Stimulated activated CD4-positive, alpha-beta T cell treated with anti-CD3 and anti-CD28 coated beads, Interleukin-2, amount 100 ng/mL, for 4 hours (primary cell): ENCODE measurements at places on chromosomes 6 and 20.

DNA sequence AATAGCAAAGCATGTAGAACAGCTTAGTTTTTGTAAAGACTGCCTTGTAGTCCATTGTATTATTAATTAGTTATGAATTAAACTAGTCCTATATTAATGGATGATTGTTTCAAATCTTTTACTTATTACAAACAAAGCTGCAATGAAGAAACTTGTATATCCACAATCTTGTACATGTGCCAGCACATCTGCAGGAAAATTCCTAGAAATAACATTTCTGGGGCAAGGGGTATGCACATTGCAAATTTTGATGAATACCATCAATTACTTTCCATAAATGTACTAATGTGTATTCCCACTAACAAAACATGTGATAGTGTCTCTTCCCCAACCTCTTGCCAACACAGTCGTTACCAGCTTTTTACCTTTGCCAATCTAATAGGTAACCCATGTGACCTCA, 73.6 kb upstream of the AKAP12 start:
- no peak for DNase-seq

- no peak for DNase-seq
Observed at GRCh38 chr6:165487950-165488349, 175.1 kb downstream of the PDE10A start.

- DNase-seq, result no peak
Observed at GRCh38 chr6:21831521-21832291, 238.2 kb downstream of the SOX4 start.

DNA sequence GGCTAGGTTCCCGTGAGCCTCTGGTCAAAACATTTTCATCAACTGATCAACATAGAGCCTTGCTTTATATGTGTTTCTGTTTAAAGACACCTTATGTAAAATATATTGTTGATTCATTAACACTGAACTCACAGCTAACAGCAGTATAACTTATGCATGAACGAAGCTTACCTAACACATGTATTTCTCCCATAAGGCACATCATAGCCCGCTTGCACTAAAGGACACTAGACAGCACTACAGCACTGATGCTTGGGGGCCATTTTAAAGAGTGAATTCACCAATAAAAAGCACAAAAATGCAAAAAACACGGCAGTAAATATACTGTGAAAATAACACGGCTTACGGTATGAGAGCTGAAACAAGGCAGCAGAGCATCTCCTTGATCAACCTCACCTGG, 4.0 kb downstream of the FLOT1 start:
- no peak for DNase-seq

- DNase-seq, result no peak
Observed at GRCh38 chr6:24069526-24069925, 56.5 kb upstream of the NRSN1 start.

DNA sequence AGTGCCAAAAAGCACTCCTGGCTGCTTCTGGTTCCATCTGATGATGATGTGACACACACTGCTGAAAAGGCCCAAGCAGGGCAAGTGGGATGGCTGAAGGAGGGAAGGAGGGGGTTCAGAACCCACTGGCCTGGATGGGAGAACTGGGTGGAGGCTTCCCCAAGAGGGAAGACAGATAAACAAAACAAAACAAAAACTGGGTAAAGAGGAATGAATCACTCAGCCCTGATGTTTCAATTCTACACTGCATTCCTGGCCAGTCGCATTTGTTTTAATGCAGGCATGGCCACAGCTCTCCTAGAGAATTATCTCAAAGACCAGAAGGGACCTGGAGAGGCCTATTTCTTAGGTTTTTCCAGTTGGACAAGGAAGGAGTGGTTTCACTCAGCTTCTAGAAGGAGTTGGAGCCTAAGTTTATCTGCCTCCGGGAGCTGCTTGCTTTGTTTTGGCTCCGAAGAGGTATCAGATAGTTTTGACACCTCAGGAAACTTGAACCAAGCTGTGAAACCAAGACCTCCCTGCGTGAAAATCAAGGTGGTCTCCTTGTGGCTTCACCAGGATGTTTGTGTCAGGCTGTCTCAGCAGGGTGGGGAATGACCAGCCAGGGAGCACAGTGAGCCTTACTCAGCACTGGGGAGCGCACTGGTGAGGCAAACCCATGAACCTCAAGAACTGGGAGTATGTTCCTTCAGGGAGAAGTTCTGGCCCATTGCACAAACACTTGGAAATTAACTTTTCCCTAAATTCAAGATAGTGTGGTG, 16.1 kb downstream of the TTPAL start:
- no peak for DNase-seq

GRCh38 chr20:49284818-49285217, 7.0 kb upstream of the ZNFX1 start:
- no peak for DNase-seq

- DNase-seq, result peak; percentile 37
Observed at GRCh38 chr20:58481481-58482021, 33.6 kb downstream of the APCDD1L start.

DNA sequence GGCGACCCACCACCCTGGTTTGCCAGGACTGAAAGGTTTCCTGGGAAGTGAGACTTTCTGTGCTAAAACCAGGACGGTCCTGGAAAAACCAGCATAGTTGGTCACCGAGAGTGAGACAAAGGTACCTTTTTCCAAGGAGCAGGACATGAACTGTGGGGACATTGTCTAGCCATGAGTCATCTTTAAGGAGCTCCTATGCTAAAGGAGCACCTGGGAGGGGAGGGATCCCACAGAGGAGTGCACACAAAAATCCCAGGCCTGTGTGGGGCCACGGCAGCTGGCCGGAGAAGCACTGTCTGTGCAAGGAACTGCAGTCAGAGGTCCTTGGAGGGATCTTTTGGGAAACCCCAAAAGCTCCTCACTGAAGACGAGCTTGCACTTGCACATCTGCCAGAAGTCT, 109.1 kb upstream of the PLEKHG1 start:
- DNase-seq, result no peak

DNA sequence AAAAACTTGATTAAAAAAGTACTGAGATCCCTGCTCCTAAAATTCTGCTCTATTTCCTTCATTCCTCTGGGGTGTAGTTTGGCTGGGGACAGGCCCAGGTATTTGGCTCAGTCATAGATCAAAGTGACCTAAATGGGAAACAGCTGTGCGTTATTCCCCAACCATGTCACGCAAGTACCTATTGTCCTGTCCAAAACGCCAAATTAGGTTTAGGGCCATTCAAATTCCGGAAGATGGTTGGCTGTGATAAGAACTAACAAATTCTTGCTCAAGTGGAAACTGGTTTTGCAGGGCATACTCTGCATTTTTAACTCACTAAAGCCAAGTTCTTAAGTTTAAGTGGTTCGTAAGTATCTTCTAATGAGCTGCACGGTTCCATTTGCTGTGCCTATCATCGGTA, 147.6 kb upstream of the TMEM170B start:
- no peak for DNase-seq

DNA sequence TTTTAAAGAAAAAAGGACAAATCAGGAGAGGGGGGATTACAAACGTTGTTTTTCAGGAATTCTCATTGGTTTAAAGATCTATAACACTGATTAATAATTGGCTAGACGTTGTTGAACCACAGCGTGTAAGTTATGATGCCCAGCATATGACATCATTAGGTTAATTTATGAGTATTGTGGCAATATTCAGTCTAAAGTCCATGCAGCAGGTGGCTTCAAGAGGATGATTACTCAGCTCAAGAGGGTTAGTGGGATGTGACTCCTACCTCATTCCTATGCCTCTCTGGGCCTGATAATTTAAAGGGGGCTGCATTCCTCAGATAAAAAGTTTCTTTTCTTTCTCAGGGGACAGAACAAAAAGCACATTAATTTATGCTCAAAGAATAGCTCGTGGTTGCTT, 1309.0 kb downstream of the EPHA7 start:
- no peak for DNase-seq

- DNase-seq, result no peak
Observed at GRCh38 chr6:3269281-3269975, 10.7 kb downstream of the PSMG4 start.

DNA sequence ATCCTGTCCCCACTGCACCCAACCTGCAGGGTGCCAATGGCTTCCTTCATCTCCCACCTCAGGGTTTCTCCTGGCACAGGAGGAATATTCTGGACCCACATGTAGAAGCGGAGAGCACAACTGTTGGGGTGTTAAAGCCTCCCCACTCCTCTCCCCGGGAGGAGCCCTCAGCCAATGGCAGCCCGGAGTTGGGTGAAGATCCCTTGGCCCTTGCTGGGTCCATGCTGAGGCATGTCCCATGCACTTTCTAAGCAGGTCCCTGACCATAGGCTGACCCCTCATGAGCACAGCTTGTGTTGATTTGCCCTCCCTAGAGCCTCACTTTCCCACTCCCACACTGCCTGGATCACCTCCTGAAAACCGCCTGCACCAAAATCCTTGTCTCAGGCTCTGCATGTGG, 97.2 kb upstream of the PMEPA1 start:
- no peak for DNase-seq

DNA sequence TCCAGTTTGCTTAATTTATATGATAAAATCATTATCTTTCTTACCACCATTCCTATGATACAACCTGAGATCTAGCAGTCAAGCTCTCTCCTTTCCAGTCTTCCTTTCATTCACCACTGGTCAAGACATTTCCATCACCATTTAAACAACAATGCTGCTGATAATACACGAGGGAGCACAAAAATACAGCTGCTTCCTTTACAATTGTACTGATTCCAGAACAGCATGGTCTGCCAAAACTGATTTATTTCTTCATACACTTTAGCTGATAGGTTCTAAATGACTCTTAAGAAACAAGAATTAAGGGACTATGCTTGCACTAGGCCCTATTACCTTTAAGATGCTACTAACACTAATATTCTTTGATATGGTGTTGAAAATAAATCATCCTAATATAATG, 65.0 kb downstream of the EPM2A start:
- DNase-seq, result no peak

- no peak for DNase-seq
Observed at GRCh38 chr6:12605888-12606345, 110.7 kb upstream of the PHACTR1 start.

DNA sequence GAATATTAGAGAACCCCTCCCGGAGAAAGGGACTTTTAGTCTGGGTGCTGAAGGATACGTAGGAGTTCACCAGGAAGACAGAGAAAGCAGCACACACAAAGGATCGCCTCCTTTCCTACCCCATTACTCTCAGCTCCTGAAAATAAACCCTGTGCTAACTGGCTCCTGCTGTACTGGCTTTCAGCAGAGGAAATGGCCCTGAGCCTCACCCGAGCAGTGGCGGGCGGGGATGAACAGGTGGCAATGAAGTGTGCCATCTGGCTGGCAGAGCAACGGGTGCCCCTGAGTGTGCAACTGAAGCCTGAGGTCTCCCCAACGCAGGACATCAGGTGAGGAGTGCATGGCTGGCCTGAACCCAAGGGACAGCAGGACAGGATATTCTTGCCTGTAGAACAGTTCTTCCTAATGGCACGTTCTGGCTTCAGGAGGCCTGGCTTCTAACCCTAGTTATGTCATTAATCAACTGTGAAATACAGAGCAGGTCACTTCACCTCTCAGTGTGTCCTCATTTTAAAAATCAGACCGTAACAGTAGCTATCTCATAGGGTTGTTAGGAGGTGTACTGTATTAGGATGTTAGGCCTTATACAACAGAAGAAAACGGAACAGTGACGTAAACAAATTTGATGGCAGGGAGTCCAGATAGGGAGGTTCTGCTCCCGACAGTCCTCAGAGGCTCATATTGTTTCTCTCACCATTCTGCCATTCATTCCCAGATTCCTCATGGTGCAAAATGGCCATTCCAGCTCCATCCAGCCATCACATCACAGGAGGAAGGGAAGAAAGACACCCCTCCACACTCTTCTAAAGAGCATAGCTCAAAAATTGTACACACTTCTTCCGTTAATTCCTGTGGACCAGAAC, 1.8 kb downstream of the RBCK1 start:
- DNase-seq, result no peak

DNA sequence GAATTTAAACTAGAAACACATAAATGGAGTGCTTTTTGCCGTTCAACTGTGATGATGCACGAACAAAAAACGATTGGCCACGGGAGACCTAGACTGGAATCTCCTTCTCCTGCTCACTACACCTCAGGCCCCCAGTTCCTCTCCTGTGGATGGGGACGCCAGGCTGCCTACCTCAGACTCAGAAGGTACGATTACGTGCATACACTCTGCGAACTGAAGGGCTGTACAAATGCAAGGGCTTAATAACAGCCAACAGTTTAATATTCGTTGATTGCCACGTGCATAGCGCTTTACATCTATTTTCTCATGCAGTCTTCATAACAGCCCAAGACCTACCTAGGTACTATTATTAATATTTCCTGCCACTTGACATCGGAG, 495 bp upstream of the ARMC2 start:
- no peak for DNase-seq

- DNase-seq, result no peak
Observed at GRCh38 chr6:87698547-87699006, 3.5 kb downstream of the AKIRIN2 start.

DNA sequence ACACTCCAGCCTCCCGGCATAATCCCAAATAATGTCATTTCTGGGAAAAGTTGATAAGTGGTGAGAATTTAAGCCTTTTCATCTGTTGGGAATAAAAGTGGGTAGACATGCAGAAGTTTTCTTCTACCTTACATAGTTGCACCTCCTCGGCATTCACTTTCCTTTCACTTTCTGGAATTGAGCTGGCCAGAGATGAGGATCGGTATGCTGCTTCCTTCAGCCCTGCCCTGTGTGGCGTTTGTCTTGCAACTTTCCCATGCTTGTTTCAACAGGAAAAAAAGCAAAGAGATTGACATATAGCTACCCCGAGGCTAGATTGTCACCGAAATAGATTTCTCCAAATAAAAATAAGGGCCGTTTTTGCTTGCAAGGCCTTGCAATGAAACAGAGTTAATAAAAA, 65.8 kb upstream of the JAG1 start:
- DNase-seq, result no peak

GRCh38 chr6:141580988-141581552, 551.7 kb upstream of the GJE1 start:
- DNase-seq, result no peak

DNA sequence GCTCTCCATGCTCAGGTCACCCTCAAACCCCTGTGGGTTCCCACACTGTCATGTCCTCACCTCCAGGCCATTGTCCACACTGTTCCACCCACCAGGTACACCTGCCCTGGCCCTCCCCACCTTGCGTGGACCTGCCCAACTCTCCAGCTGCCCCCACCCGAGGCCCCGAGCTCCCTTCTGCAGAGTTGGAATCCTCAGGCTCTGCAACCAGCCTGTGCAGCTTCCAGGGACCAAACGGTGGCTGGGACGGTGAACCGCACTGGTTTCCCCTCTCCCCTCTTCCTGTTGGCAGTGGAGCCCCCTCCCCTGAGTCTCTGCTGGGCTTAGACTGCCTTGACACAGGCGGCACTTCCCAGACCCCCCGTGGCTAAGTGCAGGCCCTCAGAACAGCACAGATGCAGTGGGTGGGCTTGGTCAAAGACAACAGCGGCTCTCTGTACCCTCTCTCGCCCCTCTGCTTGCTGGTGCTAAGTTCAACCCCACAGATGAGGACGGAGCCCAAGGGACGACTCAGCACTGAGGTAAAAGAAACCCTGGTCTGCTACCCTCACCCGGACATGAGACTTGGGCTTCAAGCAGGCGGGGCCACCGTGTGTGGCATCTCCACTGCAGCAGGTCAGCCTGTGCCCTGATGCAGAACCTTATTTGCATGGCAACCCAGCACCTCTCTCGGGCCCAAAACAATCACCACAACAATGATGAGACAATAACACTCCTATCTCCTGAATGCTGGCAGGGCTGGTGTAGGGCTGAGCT, 11.0 kb downstream of the ZBP1 start:
- DNase-seq, result no peak
